ENCODE measurements at places on chromosomes 12 and 14. TPM values are rescaled to one million over a fixed set of nuclear protein-coding genes. Genes with fewer than 3 reads are reported as not detected.

DNA sequence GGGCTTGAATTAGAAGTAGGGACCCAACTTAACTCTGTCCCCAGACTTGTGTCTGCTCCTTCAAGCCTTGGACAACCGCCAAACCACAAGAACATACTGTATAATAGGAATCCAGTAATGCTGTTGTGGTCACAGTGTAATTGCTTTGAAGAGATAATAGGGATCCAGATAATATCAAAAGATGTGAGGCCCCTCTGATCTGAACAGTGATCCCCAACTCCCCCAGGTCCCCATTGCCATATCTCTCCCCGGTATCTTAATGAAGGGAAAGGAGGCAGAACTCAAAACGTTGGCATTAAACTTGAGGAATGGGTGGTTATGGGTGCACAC lies 8.5 kb upstream of the PLEKHH1 start:
- peaks cover 16% of the 10 kb centered on the region for H3K27me3 ChIP-seq
- H3K4me3 ChIP-seq: no peak overlapping the region
- no peaks in the 10 kb centered on the region for H3K36me3 ChIP-seq
- DNase-seq: no peak

GRCh38 chr12:53561590-53561953 lies 54.3 kb upstream of the NPFF start:
- no peak overlapping the region for H3K27ac ChIP-seq
- no peaks in the 10 kb centered on the region for H3K27me3 ChIP-seq
- no peak overlapping the region for H3K4me3 ChIP-seq
- DNase-seq: no peak
- peaks cover 10% of the 10 kb centered on the region for H3K4me1 ChIP-seq

Gene NANOG
- total RNA-seq: not detected

DNA sequence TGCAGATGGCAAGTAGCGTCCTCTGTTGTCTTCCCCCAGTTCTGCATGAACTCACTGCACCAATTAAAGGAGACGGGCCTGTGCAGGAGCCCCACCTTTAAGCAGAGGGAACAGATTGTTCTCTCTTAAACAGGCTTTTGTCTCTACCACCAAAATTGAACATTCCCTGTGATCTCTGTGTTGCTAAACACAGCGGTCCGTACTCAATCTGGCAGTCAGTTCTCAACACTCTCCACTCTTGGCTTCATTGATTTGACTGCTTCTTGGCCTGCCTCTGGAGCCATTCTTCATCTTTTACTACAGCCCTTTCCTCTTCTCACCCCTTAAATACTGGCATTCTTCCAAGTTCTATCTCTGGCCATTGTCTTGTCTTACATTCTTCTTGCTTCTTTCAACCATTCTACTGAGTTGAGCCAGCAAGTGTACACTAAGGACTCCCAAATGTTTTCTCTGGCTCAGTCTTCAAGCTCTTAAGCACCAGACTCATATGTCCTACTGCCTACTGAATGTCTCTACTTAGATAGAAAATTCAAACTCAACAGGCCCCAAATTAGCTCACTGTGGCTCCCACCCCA lies 8.0 kb upstream of the NT5DC3 start:
- DNase-seq: no peak
- no peak overlapping the region for H3K4me3 ChIP-seq
- no peaks in the 10 kb centered on the region for H3K36me3 ChIP-seq
- no peak overlapping the region for H3K27ac ChIP-seq
- no peaks in the 10 kb centered on the region for H3K27me3 ChIP-seq

DNA sequence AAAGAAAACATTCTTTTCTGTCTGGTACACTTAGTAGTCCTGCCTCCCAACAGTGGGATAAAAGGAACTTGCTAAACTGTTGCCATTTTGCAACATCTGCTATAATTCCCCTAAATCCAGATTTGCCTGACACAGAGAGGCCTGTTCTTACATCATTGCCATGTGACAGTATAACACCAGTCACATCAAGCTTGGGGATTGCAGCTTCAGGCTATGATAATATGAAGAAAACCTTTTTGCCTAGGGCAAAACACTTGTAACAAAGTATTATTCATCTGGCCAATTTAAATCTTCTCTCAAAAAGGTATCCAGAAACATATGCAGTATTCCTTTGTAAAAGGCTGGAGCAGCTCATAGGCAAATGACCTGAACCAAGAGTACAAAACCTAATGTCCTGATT lies 80.9 kb upstream of the OTX2 start:
- peaks cover 36% of the 10 kb centered on the region for H3K4me1 ChIP-seq
- peaks cover 43% of the 10 kb centered on the region for H3K27me3 ChIP-seq
- no peak for DNase-seq
- no peak overlapping the region for H3K4me3 ChIP-seq
- H3K27ac ChIP-seq: no peak overlapping the region

Gene DTX1
- total RNA-seq: 8.1 TPM

Gene CDCA3
- 67.9 TPM for total RNA-seq

DNA sequence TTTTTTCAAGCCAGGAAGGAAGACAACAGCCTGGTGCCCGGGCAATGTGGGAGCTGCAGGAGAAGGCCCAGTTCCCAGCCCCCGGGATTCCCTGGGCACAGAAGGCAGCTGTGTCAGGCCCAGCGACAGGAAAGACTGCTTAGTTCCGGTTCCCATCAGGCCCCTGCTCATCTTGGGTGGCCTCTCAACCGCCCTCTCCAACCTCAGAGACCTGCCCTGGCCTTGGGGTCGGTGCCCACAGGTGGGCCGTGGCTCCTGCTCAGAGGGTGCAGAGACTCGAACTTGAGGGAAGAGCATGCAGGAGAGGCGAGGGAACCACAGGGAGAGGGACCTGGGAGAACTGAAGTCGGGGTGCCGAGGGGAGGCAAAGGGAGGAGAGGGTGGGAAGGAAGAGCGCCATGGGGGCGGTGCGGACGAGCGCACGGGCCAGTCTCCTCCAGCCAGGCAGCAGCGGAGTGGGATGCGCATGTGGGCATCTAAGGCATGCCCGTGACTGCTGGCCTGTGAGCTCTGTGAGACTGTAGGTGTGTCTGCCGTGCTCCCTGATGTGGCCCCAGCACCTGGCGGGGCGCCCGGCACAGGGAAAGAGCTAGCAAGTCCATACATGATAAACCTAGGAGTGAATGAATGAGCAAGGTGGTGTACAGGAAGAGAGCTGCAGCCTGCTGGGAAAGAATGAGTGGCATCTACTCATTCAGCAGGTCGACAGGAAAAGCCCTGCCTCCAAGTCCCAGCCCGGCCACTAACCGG lies 42.7 kb downstream of the SSH1 start:
- DNase-seq: no peak
- peak overlapping the region; percentile 78 for H3K27ac ChIP-seq
- no peak overlapping the region for H3K4me3 ChIP-seq
- no peaks in the 10 kb centered on the region for H3K27me3 ChIP-seq
- H3K36me3 ChIP-seq: peaks cover 7% of the 10 kb centered on the region

DNA sequence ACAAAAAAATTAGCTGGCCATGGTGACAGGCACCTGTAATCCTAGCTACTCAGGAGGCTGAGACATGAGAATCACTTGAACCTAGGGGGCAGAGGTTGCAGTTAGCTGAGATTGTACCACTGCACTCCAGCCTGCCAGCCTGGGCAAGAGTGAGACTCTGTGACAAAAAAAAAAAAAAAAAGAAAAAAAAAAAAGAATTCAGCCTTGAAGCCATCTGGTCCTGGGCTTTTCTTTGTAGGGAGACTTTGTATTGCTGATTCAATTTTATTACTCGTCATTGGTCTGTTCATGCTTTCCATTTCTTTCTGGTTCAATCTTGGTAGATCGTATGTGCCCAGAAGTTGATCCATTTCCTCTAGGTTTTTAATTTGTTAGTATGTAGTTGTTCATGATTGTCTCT lies 243.1 kb downstream of the RAD51B start:
- H3K4me3 ChIP-seq: no peak overlapping the region
- DNase-seq: no peak
- no peak overlapping the region for H3K27ac ChIP-seq
- H3K4me1 ChIP-seq: no peaks in the 10 kb centered on the region
- peaks cover 13% of the 10 kb centered on the region for H3K36me3 ChIP-seq

Gene TAS2R9
- total RNA-seq: not detected
